Right renal pelvis (tissue), 4 donors: ENCODE measurements at places on chromosomes 11 and 22.

DNA sequence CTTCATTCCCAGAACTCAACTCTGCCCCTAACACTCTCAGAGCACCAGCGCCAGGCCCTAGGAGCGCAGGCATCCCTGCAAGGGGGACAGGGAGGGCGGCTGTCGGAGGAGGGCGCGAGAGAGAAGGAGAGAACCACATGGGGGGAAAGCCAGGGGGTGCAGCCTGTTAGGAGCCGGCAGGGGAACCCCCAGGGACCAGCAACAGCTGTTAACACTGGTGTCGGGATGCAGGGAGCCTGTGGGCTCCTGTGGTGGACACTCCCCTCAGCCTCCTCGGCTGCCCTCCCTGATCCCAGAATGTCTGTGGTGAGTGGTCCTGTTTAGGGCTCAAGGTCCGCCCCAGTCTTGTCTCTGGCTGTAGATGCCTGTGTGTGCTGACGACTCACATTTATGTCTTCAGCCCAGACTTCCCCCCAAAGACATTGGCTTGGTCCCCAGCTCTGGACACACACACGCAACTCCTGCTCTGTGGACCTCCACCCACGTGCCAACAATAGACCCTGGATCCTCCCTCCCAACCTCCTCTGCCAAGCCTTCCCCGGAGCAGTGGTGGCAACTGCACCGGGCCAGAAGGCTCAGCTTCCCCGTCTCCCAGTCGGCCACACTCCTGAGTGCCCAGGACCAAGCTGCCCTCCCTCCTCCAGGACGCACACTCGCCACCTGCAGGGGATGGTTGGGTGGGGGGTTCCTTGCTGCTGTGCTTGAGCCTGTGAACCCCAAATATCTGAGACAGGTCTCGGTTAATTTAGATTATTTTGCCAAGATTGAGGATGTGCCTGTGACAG, 817 bp upstream of the IFITM5 start:
- no peak for DNase-seq

GRCh38 chr11:63853476-63853875, 14.6 kb downstream of the MARK2 start:
- DNase-seq: no peak

- no peak for DNase-seq
These were observed 34.6 kb downstream of the OSBPL5 start for GRCh38 chr11:3130269-3131071.

DNA sequence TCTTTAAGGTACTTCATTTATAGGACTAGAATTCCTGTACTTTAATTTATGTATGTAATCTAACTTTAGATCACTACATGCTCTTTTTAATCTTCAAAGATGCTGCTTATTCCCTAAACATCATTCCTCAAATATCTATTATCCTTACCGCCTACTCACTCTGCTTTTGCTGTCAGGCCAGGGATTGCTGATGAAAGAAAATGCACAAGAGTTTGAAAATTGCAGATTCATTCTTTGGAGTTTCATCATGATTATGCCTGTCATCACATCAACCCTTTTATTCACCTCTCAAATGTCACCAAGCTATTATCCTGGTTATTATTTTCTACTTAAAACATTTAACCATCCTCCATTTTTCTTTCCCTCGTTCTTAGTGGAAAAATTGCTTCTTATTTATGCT, 802.7 kb downstream of the METTL15 start:
- no peak for DNase-seq

- no peak for DNase-seq
These were observed 3.2 kb upstream of the RTN4R start for GRCh38 chr22:20271114-20271994.

- DNase-seq: no peak
These were observed 23.4 kb upstream of the HTR3A start for GRCh38 chr11:113951537-113951936.

- no peak for DNase-seq
These were observed 59.9 kb upstream of the CFAP300 start for GRCh38 chr11:101987370-101987769.

GRCh38 chr11:113732092-113732491, 26.0 kb upstream of the TMPRSS5 start:
- DNase-seq: no peak

GRCh38 chr11:133946541-133947318, 10.0 kb downstream of the IGSF9B start:
- no peak for DNase-seq
